ENCODE measurements at places on chromosomes 1 and 21.
A peak's percentile ranks its signal among the peaks of the same experiment; 100 is the strongest.

- no peak for DNase-seq
Observed at GRCh38 chr21:43928222-43929125, 63.5 kb downstream of the AGPAT3 start.

GRCh38 chr1:223771814-223772770 lies 59.8 kb downstream of the CAPN2 start:
- DNase-seq = no peak

DNA sequence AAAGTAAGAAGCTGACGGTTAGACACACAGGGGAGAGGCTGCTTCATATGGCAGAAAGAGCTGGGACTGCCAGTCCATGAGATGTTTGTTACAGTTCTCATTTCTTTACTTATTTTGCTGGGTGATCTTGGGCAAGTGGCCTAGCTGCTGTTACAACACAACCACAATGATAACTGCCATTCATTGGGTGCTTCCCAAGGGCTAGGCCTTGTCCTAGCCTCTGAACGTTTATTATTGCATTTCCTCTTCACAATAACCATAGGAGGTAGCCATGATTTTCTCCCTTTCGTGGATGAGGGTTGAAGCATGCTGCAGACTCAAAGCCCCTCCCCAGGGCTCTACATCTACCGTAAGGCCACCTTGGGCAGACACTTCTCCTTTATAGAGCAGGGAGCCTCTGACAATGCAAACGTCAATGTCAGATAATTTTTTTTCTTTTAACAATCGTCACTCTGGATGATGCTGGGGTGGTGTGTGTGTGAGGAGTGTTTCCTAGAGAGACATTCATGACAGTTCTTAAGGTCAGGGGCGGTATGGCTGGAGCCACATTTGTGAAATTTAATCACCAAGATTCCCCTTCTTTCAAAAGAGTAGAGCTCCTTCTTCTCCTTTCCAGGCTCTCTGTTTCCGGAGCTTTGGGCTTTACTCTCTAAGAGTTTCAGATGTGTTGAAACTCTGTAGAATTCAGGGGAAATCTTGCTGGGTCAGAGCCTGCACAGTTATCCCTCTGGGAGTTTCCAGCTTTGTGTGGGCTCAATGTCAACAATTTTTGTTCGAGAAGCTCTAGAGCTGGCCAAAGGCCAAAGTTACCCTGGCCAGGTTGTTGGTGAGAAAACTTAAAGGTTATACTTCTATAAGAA lies 138.5 kb upstream of the SGIP1 start:
- DNase-seq = no peak

DNA sequence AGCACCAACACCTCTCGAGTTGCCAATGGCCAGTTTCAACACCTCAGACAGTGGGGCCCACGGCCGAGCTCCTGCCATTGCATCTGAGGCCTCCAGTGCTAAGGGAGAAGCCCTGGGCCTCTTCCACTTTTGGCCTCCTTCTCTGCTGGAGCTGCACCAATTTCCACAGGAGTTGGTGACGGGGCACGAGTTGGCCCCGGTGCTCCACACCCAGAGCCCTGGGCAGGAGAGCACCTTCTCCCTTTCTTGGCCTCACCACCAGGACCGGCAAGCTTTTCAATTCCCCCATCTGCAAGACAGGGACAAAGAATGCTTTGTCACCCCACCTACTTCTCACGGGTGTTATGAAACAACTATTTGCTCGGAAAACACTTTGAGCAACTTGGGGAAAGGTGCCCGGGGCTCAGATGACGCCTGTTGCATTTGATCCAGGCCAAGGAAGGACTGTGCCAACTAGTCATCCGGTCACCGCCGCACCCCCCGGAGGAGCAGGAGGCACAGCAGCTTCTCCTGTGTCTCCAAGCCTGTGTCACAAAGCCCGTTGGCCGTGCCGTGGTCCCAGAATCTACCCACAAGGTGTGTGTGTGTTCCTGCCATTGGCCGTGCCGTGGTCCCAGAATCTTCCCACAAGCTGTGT lies 55.2 kb downstream of the TOMM20 start:
- peak; percentile 85 for DNase-seq

DNA sequence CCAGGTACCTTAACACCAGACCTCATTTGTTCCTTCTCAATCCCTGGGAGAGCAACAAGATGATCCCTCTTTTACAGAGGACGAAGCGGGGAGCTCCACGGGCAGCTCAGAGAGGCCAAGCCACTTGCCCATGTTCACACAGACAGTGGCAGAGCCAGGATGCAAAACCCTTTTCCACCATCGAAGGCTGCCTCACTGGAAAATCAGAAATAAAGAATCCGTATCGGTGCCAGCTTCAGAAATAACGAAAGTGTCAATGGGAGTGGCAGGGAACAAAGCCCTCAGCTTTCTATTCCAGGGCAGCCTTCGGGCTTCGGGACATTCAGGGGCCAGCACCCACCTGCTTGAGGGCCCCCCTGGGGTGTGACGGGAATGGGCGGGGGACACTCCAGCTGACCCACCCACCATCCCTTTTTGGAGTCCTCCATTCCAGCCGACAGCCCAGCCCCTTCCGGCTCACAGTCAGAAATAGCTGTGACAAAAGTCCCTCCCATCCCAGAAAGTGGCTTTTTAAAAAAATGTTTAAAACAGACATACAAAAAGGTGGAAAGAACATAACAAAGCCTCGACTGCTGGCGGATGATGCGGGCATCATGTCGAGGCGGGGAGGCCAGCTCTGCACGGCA lies 6.0 kb downstream of the IFFO2 start:
- peak; percentile 86 for DNase-seq

- DNase-seq = no peak
Observed at GRCh38 chr1:34331020-34331926, 154.6 kb downstream of the C1orf94 start.

DNA sequence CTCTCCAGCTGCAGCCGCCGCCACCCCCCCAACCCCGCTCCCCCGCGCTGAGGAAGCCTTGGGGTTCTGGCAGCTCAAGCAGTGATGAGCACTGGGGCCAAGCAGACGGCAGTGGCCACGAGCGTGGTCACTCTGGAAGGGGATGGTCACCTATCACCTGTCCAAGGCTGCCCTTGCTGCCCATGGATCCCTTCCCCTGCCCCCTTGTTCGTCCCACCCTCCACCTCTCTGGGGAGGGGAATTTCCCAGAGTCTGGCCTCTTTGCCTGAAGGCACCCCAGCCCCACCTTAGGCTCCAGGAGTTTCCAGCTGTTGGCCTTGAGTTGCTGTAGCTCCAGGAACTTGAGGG lies 7.2 kb upstream of the SMIM12 start:
- no peak for DNase-seq

DNA sequence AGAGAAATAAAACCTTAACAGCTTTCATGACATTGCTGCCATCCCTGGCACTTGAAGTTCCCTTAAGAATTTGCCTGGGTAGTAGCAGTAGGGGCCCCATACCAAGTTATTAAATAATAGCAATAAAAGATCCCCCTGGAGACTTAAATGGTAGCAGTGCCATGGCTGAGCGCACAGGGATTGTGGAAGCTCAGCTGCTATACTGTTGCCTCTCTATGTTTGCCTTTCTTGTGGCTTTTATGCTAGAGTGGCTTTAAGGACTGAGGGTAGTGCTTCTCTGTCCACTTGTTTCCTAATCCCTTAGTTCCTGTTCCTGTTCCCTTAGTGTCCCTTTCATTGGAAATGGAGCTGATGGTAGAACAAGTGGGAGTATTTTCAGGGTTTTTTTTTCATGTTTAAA lies 42.1 kb downstream of the NCF2 start:
- DNase-seq = no peak

Data from posterior cingulate gyrus (tissue), 11 donors.